Chondrocyte (in vitro differentiated cells): ENCODE measurements at places on chromosomes 4 and X. TPM values are rescaled to one million over a fixed set of nuclear protein-coding genes. Genes with fewer than 3 reads are reported as not detected.

The PNMA6A gene
- 0.97 to 5.9 TPM (median 4.7 TPM) in 3 replicates for total RNA-seq

The MAGEA8 gene
- not detected in 3 replicates for total RNA-seq

GRCh38 chrX:109740433-109740809 lies 7.4 kb upstream of the ACSL4 start:
- no peaks in the 10 kb centered on the region for H3K36me3 ChIP-seq
- no peaks in the 10 kb centered on the region for H3K27me3 ChIP-seq
- H3K4me1 ChIP-seq, result no peaks in the 10 kb centered on the region
- H3K4me3 ChIP-seq, result no peak overlapping the region
- DNase-seq, result no peak

The N4BP2 gene
- total RNA-seq, result 7.0 to 10.1 TPM (median 7.7 TPM) in 3 replicates

The MGAT4D gene
- total RNA-seq, result not detected in 3 replicates

The HSFX1 gene
- total RNA-seq, result 1.6 to 2.1 TPM (median 2.1 TPM) in 3 replicates

- H3K27ac ChIP-seq, result peak overlapping the region; percentile 99
- DNase-seq, result no peak
- no peaks in the 10 kb centered on the region for H3K27me3 ChIP-seq
Measured at GRCh38 chr4:105472871-105473323, 965 bp downstream of the PPA2 start.

GRCh38 chr4:105741548-105741947 lies 33.0 kb downstream of the GSTCD start:
- H3K36me3 ChIP-seq, result peaks cover 20% of the 10 kb centered on the region
- peaks cover 11% of the 10 kb centered on the region for H3K4me1 ChIP-seq
- H3K27ac ChIP-seq, result peak overlapping the region; percentile 85

GRCh38 chrX:43898406-43899035 lies 16.3 kb upstream of the MAOB start:
- no peaks in the 10 kb centered on the region for H3K36me3 ChIP-seq
- H3K27me3 ChIP-seq, result no peaks in the 10 kb centered on the region
- H3K27ac ChIP-seq, result no peak overlapping the region
- peaks cover 5% of the 10 kb centered on the region for H3K4me1 ChIP-seq

DNA sequence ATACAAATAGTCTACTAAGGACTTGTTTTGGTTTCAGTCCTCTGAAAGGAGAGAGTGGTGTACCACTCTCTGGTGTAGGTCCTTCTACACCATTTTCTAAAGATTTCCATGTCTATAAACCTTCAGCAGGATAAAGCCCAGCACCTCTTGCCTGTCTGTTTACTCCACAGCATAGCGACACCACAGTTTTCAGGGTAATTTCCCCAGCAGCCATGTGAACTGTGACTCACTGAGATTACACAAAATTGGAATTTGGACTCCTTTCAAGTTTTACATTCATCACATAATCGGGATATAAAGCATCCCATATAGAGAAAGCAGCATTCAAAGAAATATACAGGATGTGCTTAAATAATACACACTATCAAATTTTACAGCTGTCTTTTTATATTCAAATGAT lies 229.6 kb downstream of the PRDM5 start:
- no peaks in the 10 kb centered on the region for H3K27me3 ChIP-seq
- no peak for DNase-seq
- peak overlapping the region; percentile 54 for H3K27ac ChIP-seq
- peaks cover 40% of the 10 kb centered on the region for H3K4me1 ChIP-seq
